ENCODE measurements at places on chromosomes 4 and X.

DNA sequence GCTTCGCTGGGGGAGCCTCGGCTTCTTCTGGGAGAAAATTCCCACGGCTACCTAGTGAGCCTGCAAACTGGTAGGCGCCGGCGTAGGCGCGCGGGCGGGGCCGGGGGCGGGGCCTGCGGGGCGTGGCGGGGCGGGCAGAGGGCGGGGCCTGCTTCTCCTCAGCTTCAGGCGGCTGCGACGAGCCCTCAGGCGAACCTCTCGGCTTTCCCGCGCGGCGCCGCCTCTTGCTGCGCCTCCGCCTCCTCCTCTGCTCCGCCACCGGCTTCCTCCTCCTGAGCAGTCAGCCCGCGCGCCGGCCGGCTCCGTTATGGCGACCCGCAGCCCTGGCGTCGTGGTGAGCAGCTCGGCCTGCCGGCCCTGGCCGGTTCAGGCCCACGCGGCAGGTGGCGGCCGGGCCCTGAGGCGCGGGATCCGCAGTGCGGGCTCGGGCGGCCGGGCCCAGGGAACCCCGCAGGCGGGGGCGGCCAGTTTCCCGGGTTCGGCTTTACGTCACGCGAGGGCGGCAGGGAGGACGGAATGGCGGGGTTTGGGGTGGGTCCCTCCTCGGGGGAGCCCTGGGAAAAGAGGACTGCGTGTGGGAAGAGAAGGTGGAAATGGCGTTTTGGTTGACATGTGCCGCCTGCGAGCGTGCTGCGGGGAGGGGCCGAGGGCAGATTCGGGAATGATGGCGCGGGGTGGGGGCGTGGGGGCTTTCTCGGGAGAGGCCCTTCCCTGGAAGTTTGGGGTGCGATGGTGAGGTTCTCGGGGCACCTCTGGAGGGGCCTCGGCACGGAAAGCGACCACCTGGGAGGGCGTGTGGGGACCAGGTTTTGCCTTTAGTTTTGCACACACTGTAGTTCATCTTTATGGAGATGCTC lies at the start of gene HPRT1:
Gene HPRT1 (plus strand): TSS at position 161 of the 857 bp plus-strand sequence. CDS start 147 bp downstream, at position 308.
- DNase-seq: no peak

DNA sequence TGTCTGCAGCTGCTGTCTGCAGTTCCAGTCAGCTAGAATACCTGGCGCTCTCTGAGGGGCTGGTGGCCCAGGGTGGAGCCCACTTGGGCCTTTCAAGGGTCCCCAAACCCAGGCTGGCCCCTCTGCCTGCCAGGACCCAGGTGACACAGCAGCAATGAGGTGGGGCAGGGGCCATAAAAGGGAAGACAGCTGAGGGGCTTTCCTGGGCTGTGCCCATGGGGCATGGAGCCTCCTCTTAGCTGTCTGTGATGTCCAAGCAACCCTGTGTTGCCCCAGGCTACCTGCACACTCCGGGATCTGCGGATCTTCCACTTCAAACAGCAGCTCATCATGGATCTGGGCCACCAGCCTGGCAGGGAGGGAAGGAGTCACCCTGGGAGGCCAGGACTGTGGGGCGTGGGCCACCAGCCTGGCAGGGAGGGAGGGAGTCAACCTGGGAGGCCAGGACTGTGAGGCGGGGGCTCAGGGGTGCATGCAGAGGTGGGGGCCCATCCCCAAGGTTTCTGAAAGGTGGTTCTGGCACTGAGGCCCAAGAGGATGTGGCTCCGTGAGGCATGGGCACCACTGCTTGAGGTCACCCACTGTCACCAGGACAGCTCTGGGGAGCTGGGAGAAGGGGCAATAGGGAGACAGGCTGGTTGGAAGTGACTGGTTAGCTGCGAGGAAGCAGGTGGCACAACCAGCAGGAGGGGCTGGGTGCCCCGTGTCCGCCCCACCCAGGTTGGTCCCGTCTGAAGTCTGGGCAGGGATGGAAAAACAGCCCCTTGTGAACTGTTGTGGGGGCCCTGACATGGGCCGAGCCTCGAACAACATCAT lies 16.3 kb downstream of the NAT8L start:
- no peak for DNase-seq

DNA sequence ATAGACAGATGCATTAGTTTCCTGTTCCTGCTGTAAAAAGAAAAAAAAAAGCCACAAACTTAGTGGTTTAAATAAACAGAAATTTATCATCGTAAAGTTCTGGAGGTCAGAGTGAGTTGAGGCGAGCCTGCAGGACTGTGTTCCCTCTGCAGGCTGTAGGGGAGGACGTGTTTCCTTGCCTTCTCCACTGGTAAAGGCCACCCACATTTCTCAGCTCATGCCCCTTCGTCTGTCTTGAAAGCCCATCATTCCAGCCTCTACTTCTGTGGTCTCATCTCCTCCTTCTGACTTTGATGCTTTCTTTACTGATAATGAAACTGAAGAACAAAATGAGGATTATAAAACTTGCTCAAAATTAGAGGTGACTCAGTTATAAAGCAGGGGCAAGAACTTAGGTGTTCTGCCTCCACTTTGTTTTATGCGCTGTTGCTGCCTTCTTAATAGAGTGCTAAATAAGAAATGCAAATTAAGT lies 143.0 kb downstream of the STIM2 start:
- DNase-seq: no peak

DNA sequence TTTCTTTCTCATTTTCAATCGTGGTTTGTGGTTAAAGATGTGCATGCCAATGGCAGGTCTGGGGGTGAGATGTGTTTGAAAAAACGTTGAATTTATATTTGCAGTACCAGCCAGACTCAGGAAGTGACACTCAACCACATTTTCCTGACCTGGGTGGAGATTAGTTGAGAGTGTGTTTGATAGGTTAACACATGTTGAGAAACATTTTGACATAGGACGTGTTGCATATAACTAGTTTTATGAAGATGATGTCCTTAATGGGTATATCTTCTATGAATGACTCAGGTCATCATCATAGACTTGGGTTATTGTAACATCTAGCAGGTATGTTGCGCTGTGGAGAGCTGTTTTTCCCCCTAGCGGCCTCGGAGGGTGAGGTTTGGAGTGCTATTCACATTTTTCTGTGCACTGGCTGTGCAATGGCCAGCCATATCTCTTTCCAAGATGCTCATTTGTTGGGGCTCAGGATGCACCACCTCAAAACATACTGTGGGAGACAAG lies 21.7 kb upstream of the CD38 start:
- no peak for DNase-seq

- no peak for DNase-seq
These were observed 1.0 kb upstream of the PRDX4 start for GRCh38 chrX:23666282-23666681.

DNA sequence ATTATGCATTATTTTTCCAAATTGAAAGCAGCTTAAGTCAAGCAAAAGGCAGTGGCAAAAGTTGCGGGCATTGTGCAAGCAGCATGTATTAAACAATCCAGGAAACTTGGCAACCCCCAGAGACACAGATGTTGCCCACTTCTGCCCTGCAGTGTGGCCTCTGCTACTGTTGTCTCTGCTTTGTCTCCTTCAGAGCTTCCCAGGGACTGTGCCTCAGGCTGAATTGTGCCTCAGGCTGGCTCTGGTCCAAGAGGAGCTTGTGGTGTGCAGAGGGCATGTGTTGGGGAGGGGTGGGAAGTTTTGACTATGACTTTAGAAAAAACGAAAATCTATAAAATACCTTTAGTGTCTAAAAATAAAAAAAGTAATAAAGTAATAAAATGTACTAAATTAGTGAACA lies 201.4 kb downstream of the CCSER1 start:
- DNase-seq: no peak

Measured in AG04449 (cell line).